Large intestine (tissue), 12 donors: ENCODE measurements at places on chromosomes 1 and 21.

- H3K4me3 ChIP-seq, result no peak overlapping the region
- H3K27ac ChIP-seq, result no peak overlapping the region
- no peaks in the 10 kb centered on the region for H3K27me3 ChIP-seq
Observed at GRCh38 chr21:31455506-31455905, 111.4 kb upstream of the TIAM1 start.

GRCh38 chr1:19374083-19374801 lies 62.1 kb downstream of the SLC66A1 start:
- peak; percentile 53 for DNase-seq
- H3K36me3 ChIP-seq, result peaks cover 70% of the 10 kb centered on the region
- peak overlapping the region; percentile 75 for H3K27ac ChIP-seq

DNA sequence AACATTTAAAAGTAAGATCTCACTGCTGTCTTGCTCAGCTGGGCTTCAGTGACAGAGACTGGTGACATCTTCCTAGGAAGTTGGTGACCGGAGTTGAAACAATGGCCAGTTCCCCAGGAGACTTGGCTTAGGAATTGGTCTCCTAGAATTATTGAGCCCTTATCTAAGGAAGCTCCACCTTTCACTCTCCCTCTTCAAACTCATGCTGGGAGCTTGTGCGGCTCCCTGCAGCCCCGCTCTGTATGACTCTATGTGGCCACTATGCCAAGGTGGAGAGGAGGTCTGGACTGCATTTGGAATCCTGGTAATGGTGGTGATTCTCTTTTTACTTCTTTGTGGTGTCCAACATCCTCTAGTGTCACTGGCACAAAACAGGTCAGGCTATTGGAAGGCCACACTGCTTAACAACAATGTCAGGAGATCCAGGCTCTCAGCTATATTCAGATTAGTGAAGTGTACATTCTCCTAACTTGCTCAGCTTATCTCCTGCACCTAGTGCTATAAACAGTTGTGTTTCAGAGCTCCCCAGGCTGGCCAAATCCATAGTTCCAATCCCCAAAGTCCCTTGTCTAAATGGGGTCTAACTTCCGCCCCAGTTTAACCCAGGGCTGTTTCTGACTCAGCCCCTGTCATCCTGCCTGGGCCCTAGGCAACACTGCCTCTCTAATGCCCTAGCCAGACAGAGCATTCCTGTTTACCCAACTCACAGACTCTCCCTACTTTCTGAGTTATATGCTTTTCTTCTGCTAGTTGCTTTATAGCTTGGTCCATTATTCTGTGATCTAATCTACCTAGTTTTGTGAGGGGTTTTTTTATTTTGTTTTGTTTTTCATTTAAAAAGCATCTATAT lies 18.3 kb downstream of the ATP2B4 start:
- H3K4me1 ChIP-seq, result peaks cover 2% of the 10 kb centered on the region
- H3K36me3 ChIP-seq, result peaks cover 6% of the 10 kb centered on the region
- no peak overlapping the region for H3K27ac ChIP-seq
- DNase-seq, result no peak

GRCh38 chr1:201139306-201139705 lies 12.3 kb upstream of the ASCL5 start:
- H3K27me3 ChIP-seq, result no peaks in the 10 kb centered on the region
- H3K27ac ChIP-seq, result no peak overlapping the region
- H3K4me1 ChIP-seq, result no peaks in the 10 kb centered on the region
- peaks cover 71% of the 10 kb centered on the region for H3K36me3 ChIP-seq
- H3K4me3 ChIP-seq, result no peak overlapping the region

DNA sequence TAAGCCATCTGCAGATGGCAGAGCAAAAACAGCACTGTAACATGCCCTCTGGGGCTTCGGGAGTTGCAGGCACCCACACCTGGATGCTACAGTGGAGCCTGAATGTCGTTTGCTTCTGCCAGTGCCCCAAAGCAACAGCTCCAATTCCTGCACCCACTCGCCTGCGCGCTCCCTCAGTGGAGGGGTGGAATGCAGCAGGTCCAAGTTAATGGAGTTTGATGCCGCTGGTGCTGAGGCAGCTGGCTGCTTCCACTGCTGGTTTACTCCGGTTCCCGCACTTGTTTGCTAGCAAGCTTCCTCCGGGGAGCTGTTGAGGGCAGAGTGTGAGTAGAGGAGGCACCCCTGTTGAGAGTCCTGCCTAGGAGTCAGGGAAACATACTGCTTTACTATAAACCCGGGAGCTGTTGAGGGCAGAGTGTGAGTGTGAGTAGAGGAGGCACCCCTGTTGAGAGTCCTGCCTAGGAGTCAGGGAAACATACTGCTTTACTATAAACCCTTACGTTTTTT lies 584.0 kb upstream of the TMPRSS15 start:
- no peaks in the 10 kb centered on the region for H3K4me1 ChIP-seq
- no peak overlapping the region for H3K27ac ChIP-seq
- no peak for DNase-seq
- no peaks in the 10 kb centered on the region for H3K27me3 ChIP-seq

- DNase-seq, result no peak
- peak overlapping the region; percentile 86 for H3K4me3 ChIP-seq
- no peaks in the 10 kb centered on the region for H3K27me3 ChIP-seq
- H3K36me3 ChIP-seq, result peaks cover 25% of the 10 kb centered on the region
Observed at GRCh38 chr1:17052641-17053040, 1.2 kb downstream of the SDHB start.

- no peak for DNase-seq
- no peak overlapping the region for H3K4me3 ChIP-seq
- no peaks in the 10 kb centered on the region for H3K4me1 ChIP-seq
Observed at GRCh38 chr1:86197206-86197855, 40.8 kb upstream of the COL24A1 start.

DNA sequence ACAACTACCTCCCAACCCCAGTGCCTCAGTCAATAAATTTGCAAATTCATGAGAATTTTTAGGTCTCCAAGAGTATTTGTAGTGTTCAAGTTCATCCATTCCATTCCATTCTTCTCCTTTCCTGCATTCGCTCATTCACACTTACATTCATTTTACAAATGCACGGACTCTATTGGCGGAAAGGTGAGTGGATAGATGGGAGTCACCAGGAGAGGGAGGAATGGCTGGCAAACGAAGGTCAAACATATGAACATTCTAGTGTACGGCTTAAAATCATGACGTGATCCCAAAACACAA lies 2.5 kb downstream of the LORICRIN start:
- H3K27me3 ChIP-seq, result peaks cover 66% of the 10 kb centered on the region
- DNase-seq, result no peak
- no peak overlapping the region for H3K4me3 ChIP-seq
- no peak overlapping the region for H3K27ac ChIP-seq
- H3K4me1 ChIP-seq, result peaks cover 3% of the 10 kb centered on the region

- H3K4me3 ChIP-seq, result no peak overlapping the region
- no peaks in the 10 kb centered on the region for H3K27me3 ChIP-seq
- DNase-seq, result no peak
- H3K4me1 ChIP-seq, result no peaks in the 10 kb centered on the region
- H3K27ac ChIP-seq, result no peak overlapping the region
Observed at GRCh38 chr1:103516283-103516682, 9.2 kb upstream of the RNPC3 start.

DNA sequence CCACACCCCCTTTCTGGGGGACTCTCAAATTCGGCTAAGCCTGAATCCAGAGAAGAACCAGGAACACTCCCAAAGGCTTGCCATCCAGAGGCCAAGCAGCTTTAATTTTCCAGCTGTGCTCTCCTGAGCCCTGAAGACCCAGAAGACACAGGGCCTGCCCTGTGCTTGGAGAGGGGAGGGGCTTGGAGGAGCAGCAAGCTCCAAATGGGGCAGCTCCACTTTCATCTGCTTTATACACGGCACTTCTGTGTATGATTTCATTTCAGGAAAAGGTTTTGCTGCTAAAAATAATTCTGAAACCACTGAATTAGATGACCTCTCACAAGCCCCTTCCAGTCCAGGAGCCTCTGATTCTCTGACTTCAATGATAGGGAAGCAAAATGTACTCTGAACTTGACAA lies 39.2 kb upstream of the CTTNBP2NL start:
- DNase-seq, result no peak
- no peak overlapping the region for H3K27ac ChIP-seq
- H3K27me3 ChIP-seq, result peaks cover 11% of the 10 kb centered on the region

GRCh38 chr1:234925440-234926263 lies 203.0 kb downstream of the TOMM20 start:
- peak overlapping the region; percentile 1 for H3K27ac ChIP-seq
- no peak overlapping the region for H3K4me3 ChIP-seq
- no peaks in the 10 kb centered on the region for H3K36me3 ChIP-seq
- DNase-seq, result peak; percentile 68

DNA sequence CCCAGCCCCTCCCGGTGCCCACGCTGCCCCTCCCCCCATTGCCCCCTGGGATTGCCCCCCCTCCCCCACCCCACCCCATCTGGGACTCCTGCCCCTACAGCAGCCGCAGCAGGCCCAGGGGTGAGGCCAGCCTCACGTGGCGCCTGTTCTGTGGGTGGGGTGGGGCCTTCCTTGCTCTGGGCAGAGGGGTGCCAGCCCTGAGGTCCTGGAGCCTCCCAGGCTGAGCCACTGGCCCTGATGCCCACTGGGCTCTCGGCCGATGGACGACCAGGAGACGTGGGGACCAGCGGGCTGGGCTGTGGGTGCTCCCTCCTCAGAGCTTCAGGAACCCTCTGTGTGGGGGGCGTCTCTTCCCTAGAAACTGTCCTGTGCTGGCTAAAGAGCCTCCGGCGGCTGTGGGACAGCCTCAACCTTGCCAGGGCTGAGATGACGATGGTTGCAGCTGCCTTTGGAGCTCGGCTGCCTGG lies 5.8 kb upstream of the C1orf159 start:
- no peak overlapping the region for H3K27ac ChIP-seq
- no peak overlapping the region for H3K4me3 ChIP-seq
- DNase-seq, result no peak
- no peaks in the 10 kb centered on the region for H3K36me3 ChIP-seq

GRCh38 chr1:172140072-172140471 lies 280.4 kb upstream of the C1orf105 start:
- peak overlapping the region; percentile 40 for H3K27ac ChIP-seq
- peak overlapping the region; percentile 13 for H3K4me3 ChIP-seq
- H3K4me1 ChIP-seq, result no peaks in the 10 kb centered on the region
- H3K27me3 ChIP-seq, result no peaks in the 10 kb centered on the region
- no peaks in the 10 kb centered on the region for H3K36me3 ChIP-seq
- no peak for DNase-seq

DNA sequence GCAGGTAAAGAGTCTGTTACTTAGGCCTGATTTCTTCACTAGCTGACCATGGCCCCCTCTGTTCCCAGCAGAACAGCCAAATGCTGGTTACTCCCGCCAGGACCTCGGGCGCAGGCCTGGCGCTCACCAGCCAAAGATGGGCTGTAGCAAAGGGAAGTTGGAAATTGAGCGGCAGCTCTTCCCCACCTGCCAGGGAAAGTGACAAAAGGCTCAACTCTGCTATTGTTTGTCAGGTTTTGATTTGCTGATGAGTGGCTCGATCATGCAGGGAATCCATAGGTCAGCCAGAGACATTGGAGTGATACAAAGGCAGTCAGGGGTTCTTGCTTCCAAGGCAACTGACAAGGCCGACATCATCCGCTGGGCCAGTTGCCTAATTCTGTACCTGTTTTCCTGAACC lies 120.1 kb downstream of the ASTN1 start:
- peaks cover 5% of the 10 kb centered on the region for H3K27me3 ChIP-seq
- H3K4me1 ChIP-seq, result no peaks in the 10 kb centered on the region
- no peak overlapping the region for H3K4me3 ChIP-seq
- no peak for DNase-seq
- H3K36me3 ChIP-seq, result no peaks in the 10 kb centered on the region
- H3K27ac ChIP-seq, result no peak overlapping the region

DNA sequence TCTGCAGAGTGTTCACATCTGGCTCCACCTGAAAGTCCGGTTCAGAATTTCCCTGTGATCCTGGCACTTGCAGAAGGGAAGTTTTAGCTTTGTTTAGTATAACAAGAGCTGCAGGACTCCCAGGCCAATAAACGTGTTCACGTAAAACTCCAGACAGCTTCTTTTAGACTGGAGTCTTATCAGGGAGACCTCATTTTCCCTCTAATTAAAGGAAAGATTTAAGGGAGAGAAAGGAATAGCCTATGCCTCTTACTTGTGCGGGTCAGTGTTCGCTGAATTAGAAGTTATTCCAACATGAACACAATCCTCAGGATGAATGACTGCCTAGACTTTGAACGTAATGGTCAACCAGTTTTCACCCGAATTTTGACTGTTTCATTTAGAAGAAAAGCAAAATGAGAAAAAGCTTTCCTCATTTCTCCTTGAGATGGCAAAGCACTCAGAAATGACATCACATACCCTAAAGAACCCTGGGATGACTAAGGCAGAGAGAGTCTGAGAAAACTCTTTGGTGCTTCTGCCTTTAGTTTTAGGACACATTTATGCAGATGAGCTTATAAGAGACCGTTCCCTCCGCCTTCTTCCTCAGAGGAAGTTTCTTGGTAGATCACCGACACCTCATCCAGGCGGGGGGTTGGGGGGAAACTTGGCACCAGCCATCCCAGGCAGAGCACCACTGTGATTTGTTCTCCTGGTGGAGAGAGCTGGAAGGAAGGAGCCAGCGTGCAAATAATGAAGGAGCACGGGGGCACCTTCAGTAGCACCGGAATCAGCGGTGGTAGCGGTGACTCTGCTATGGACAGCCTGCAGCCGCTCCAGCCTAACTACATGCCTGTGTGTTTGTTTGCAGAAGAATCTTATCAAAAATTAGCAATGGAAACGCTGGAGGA lies 202.1 kb upstream of the SGIP1 start:
- peak overlapping the region; percentile 36 for H3K4me3 ChIP-seq
- no peaks in the 10 kb centered on the region for H3K4me1 ChIP-seq
- DNase-seq, result peak; percentile 41
- peaks cover 14% of the 10 kb centered on the region for H3K27me3 ChIP-seq

GRCh38 chr21:17709266-17709611 lies 96.5 kb upstream of the BTG3 start:
- H3K4me1 ChIP-seq, result no peaks in the 10 kb centered on the region
- no peak overlapping the region for H3K4me3 ChIP-seq
- H3K27ac ChIP-seq, result no peak overlapping the region
- H3K36me3 ChIP-seq, result no peaks in the 10 kb centered on the region
- no peaks in the 10 kb centered on the region for H3K27me3 ChIP-seq

DNA sequence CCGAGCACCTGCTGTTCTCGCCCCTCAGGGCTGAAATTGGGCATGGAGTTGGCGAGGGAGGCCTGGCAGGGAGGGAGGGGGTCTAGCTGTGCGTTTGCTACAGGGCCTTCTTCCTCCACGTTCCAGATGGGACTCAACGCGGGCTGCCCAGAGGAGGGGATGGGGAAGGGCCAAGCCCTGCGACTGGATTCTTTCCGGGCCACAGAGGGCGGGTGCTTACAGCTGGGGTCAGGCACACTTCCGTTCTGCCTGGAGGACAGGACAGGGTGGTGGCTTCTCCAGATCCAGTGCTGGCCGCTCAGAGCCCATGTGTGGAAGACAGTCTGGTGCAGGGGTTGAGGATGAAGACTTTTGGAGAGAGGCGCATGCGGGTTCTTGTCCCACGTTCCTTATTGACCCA lies 90.0 kb downstream of the EDEM3 start:
- peaks cover 7% of the 10 kb centered on the region for H3K27me3 ChIP-seq
- H3K4me1 ChIP-seq, result no peaks in the 10 kb centered on the region
- no peak overlapping the region for H3K4me3 ChIP-seq
- DNase-seq, result no peak

DNA sequence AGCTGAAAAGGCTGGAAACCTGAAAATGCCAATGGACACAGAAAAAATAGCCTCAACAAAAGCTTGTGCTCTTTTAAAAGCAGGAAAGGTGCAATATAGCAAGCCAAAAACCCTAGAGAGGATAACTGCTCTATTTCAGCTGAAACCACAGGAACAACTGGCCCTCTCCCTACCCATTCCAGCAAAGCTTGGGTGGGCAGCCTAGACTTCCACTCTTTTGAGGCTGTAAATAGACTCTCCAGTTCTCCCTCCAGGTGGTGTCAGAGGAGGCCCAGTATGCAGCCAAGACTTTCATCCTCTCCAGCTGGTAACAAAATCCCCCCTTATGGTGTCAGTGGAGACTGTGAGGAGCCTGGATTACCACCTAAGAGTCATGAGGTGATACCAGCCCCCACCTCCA lies 206.9 kb upstream of the PLD5 start:
- no peak for DNase-seq
- no peak overlapping the region for H3K27ac ChIP-seq
- H3K36me3 ChIP-seq, result no peaks in the 10 kb centered on the region
- no peaks in the 10 kb centered on the region for H3K4me1 ChIP-seq
